Fibroblast of villous mesenchyme (primary cell): ENCODE measurements at places on chromosomes 12 and 14. TPM values are rescaled to one million over a fixed set of nuclear protein-coding genes. Genes with fewer than 3 reads are reported as not detected.
A peak's percentile ranks its signal among the peaks of the same experiment; 100 is the strongest.

- DNase-seq, result no peak
Observed at GRCh38 chr12:120110550-120111501, 5.7 kb downstream of the RAB35 start.

DNA sequence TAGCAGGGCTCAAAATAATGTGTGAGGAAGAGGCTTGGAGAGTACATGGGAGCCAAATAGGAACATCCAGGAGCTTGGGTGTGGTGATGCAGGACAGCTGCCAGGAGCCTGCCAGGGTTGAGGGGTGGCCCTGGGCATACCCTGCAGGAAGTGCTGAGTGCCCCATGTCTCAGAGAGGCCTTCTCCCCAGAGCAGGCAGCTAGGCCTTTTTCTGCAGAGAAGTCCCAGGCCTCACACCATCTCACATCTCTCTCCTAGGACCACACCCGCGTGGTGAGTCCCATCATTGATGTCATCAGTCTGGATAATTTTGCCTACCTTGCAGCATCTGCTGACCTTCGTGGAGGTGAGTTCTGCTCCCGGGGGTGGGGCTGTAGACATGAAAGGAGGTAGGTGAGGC is 66.9 kb downstream of the ERH start:
- DNase-seq, result no peak

- DNase-seq, result no peak
Observed at GRCh38 chr12:44019118-44019517, 183.2 kb downstream of the TMEM117 start.

GRCh38 chr12:78403136-78403535 is 461.4 kb upstream of the SYT1 start:
- peak; percentile 18 for DNase-seq

The GAS2L3 gene
- total RNA-seq, result 24.5 and 38.0 TPM in 2 replicates

- no peak for DNase-seq
Observed at GRCh38 chr12:6535697-6535946, 1.3 kb downstream of the GAPDH start.
